ENCODE measurements at places on chromosomes 1 and 21.

- no peak for DNase-seq
Observed at GRCh38 chr1:70762386-70762785, 285.2 kb downstream of the PTGER3 start.

DNA sequence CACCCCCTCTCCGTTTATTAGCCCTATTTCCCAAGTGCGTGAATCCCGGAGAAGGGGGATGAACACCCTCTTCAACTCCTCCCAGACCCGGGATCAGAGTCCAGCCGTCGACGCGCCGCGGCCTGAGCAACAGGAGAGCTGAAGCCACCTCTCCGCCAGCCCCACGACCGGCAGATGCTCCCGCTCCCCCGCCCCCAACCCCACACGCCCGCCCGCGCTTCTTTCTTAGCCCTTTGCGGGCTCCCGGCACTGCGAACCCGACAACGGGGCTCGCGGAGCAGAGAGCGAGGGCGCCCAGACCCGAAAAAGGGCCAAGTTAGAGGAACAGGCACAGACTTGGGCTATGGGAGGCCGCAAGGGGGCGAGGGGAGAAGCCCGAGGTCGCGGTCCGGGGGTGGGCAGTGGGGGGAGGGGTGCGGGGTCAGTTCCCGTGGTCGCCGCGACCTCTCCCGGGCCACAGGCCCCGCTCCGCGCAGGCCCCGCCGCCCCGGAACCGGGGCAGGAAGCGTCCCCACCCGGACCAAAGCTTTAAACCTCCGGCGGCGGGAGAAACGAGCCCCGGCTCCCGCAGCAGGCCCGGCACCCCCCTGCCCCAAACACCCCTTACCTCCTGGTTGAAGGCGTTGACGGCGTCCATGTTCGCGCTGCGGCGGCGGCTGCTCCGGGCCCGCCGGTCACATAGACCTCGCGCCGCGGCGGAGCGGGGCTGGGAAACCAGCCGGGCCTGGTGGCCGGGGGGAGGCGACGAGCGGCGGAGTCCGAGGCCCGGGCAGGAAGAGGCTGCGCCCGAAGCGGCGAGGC lies 662 bp downstream of the SCAF4 start:
- DNase-seq, result peak; percentile 72

DNA sequence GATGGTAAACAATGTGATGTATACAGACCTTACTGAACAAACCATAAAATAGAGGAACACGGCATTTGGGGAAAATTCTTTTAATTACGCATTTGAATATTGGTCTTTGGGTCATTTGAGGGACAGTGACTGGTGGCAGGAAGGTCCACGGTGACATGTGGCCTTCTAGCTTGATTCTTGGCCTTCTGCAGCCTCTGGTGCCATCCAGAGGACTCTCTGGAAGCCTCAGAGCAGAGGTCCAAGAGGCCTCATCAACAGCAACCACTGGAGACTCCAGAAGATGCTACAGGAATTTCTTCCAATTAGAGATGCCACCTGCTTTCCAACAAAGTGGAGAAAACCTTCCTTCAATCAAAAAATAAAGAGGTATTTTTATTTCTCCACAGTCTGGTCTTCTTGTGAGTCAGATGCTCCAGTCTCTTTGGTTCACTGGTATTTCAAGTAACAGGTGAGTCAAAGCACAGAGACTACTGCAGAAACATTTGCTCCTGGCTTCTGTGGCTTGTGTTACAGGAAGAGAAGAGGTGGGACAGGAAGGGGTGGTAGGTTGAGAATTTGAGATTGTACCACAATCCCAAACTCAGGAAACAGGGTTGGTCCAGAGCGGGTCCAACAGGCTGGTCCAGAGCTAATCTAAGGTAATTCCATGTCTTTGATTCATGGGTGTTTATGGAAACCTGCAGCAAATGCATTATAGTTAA lies 2.7 kb upstream of the F5 start:
- DNase-seq, result no peak

- no peak for DNase-seq
Observed at GRCh38 chr1:10915594-10915993, 96.9 kb upstream of the TARDBP start.
